ENCODE measurements at places on chromosomes 4 and X.
A peak's percentile ranks its signal among the peaks of the same experiment; 100 is the strongest.

- peak; percentile 57 for DNase-seq
These were observed 57.1 kb upstream of the DDX3X start for GRCh38 chrX:41276661-41277506.

DNA sequence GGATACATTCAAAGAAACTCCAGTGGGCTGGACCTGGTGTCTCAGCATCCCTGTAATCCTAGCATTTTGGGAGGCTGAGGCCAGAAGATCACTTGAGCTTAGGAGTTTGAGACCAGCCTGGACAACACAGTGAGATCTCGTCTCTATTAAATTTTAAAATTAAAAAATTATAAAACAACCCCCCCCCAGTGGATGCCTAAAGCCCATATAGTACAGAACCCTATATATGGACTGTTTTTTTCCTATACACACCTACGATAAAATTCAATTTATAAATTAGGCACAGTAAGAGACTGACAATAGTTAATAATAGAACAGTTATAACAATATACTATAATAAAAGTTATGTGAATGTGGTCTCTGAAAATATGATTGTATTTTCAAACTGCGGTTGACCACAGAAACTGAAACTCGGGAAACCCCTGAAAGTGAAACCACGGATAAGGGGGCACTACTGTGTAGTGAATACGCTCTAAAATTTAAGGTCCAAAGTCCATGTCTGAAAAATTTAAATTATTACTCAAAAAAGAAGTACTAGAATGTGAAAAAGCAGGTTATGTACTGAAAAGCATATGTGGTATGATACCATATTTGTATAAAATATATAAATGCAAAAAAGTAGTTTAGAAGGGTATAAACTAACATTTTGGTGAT is 2.0 kb downstream of the SMIM14 start:
- no peak for DNase-seq

DNA sequence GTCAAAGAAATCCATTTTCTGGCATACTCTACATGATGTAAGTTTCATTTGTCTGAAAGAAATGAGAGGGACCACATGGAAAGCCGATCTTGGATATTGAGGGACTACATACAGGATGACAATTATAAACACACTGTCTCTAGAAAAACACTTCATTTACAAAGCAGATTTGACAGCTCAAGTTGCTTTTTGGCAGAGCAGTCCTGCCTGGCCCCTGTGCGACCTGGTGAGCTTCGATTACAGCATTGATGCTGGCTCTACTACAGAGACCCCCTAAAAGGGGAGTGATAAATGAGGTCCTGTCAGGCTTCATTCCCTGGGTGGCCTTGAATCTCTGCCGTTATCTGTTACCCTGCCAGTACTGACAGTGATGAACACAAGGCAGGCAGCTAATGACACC is 215.2 kb upstream of the NOCT start:
- no peak for DNase-seq

GRCh38 chr4:41202356-41202755 is 12.0 kb downstream of the APBB2 start:
- no peak for DNase-seq

DNA sequence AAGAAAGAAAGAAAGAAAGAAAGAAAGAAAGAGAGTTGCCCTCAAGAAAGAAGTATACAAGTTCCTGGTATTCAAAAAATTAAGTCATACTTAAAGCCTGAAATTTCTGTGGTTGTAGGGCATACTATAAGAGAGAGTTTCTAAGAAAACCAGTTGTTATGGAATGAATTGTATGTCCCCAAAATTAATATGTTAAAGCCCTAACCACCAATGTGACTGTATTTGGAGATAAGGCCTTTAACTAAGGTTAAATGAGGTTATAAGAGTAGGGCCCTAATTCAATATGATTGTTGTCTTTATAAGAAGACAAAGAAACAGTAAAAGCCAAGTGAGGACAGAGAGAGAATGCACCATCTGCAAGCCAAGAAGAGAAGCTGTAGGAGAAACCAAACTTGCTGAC is 521.1 kb downstream of the CCSER1 start:
- no peak for DNase-seq

DNA sequence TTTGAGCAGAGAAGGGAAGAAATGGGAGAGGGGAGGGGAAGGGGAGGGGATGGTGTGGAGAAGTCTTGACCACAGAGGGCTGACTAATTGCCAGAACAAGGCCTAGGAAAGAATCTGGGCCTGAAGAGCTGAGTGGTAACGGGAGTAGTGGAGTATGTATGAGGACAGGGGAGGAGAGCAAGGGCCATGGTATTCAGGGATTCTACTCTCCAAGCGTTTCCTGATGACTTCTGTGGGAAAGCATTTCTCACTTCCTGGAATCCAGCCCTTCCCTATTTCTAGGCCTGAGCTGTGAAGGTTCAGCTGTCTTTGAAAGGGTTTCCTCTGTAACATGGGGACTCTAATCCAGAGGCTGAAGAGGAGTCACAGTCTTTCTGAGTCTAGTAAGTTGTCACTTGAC is 19.7 kb upstream of the SOX3 start:
- DNase-seq: no peak

DNA sequence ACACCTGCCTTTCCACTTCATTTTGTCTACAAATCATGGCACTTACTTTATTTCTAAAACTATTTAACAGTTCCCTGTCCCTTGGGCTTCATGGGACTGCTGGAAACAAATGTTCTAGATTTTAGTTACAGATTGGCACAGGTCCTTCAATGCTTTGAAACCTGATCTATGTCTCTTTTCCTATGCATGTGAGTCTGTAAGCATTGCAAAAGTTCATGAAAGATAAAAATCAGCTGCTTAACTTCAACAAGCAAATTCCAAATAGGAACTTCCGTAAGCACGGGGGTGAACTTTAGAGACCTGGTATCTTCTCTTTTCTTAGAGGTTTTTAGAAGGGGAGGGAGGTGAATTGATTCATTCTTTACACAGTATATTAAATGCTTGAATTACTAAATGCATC is 9.5 kb downstream of the LGI2 start:
- no peak for DNase-seq
